ENCODE measurements at places on chromosomes 1 and 21.

GRCh38 chr1:159250638-159251216 is 46.1 kb downstream of the ACKR1 start:
- H3K4me1 ChIP-seq = no peaks in the 10 kb centered on the region
- peak; percentile 9 for DNase-seq
- no peaks in the 10 kb centered on the region for H3K27me3 ChIP-seq
- H3K4me3 ChIP-seq = no peak overlapping the region
- H3K27ac ChIP-seq = no peak overlapping the region
- no peaks in the 10 kb centered on the region for H3K36me3 ChIP-seq

DNA sequence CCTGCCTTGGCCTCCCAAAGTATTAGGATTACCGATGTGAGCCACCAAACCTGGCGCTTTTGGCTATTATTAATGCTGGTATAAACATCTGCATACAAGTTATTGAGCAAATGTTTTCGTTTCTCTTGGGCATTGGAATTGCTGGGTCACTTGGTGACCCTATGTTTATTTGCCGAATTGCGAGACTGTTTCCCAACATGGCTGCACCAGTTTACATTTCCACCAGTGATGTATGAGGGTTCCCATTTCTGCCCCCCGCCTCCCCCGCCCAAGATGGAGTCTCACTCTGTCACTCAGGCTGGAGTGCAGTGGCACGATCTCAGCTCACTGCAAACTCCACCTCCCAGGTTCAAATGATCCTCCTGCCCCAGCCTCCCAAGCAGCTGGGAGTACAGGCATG is 20.9 kb downstream of the SFPQ start:
- no peak overlapping the region for H3K4me3 ChIP-seq
- H3K27me3 ChIP-seq = no peaks in the 10 kb centered on the region
- no peaks in the 10 kb centered on the region for H3K4me1 ChIP-seq
- H3K36me3 ChIP-seq = peaks cover 7% of the 10 kb centered on the region

DNA sequence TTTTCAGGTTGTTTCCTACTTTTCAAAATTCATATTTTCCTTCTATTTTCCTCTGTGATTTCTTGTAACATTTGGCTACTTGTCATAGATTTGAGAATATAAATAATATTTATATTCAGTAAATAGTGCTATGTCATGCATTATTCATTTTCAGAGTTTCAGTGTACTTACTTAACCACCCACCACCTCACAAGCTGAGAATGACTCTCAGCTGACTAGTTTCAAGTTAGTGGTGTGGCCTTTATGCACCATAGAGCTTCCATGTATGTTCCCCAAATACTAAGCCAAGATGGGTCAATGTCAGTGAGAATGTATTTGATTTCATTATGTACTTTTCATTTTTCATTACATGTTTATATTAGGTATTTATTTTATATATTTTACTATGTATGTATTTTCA is 56.9 kb upstream of the RGS1 start:
- no peaks in the 10 kb centered on the region for H3K36me3 ChIP-seq
- DNase-seq = no peak
- H3K27me3 ChIP-seq = no peaks in the 10 kb centered on the region
- H3K27ac ChIP-seq = no peak overlapping the region
- H3K4me1 ChIP-seq = no peaks in the 10 kb centered on the region

- no peak overlapping the region for H3K27ac ChIP-seq
- peaks cover 12% of the 10 kb centered on the region for H3K27me3 ChIP-seq
- no peaks in the 10 kb centered on the region for H3K4me1 ChIP-seq
Measured at GRCh38 chr1:36707221-36707620, 224.5 kb upstream of the CSF3R start.

DNA sequence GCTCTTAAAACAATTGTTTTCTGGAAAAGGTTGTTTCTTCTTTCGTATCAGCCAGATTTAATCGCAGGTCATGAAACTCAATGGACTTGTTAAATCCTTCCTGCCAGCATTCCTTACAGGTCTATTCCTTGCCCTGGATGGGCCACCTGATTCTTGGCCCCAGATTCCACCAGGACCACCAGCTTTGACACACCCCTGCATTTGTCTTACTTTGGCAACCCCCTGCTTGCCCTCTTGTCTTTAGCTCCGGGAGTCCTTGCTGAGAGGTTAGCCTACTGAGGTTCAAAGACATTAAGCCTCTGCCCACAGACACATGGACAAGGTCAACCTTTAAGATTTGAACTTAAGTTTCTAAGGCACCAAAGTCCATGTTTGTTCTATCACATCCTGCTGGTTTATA is 27.1 kb upstream of the DAB1 start:
- no peak for DNase-seq
- H3K27ac ChIP-seq = no peak overlapping the region
- no peaks in the 10 kb centered on the region for H3K4me1 ChIP-seq
- H3K36me3 ChIP-seq = no peaks in the 10 kb centered on the region
- no peaks in the 10 kb centered on the region for H3K27me3 ChIP-seq

GRCh38 chr1:44832056-44832705 is 10.9 kb downstream of the PTCH2 start:
- H3K27me3 ChIP-seq = no peaks in the 10 kb centered on the region
- no peak overlapping the region for H3K4me3 ChIP-seq
- H3K36me3 ChIP-seq = no peaks in the 10 kb centered on the region
- no peak for DNase-seq
- no peak overlapping the region for H3K27ac ChIP-seq

- no peak overlapping the region for H3K4me3 ChIP-seq
- no peak overlapping the region for H3K27ac ChIP-seq
- H3K36me3 ChIP-seq = no peaks in the 10 kb centered on the region
- no peaks in the 10 kb centered on the region for H3K4me1 ChIP-seq
Measured at GRCh38 chr1:201597551-201598230, 58.8 kb downstream of the NAV1 start.

DNA sequence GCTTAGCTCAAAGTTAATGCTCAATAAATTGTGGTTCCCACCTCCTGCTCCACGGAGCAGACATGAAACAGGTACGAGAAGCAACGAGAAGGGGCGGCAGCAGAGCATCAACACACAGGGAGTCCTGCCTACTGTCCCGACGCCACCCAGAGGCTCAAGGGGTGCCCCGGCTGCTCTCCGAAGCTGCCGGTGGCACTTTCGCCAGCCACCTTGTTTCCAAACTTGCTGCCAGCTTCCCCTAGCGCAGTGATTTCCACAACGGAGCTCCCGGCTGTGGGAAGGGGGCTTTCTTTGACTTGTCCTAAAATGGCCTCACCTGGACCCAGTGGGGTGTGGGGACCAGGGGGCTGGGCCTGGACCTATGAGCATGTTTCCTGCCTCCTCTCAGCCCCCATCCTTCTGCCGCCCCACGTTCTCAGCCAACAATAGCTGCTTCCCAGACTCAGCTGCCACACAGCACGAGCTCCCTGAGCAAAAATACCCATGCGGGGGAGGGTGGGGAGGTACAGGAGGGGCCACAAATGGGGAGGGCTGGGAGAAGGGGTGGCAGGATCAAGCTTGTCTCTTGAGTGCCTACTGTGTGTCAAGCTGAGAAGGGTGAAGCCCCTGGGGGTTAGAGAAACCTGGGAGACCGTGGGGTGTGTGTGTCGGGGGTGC is 35.6 kb upstream of the ECE1 start:
- DNase-seq = no peak
- H3K36me3 ChIP-seq = no peaks in the 10 kb centered on the region
- no peaks in the 10 kb centered on the region for H3K27me3 ChIP-seq
- H3K4me3 ChIP-seq = no peak overlapping the region
- H3K4me1 ChIP-seq = peaks cover 50% of the 10 kb centered on the region

DNA sequence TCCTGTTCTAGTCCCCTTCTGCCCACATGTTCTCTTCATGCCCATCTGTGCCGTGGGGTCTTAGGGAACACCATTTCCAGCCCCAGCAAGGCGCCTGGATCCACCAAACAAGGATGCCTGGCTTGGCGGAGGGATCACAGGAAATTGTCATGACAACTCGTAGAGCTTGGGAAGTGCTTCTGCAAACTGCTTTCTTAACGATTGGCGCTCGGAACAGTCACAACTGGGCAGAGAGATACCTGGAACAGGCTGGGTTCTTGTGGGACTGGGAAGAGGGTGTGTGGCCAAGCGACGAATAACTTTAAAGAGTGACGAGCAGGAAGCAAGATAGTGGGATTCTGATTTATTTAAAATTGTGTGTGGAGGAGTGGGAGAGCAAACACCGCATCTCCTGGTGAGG is 329.8 kb downstream of the RPS6KC1 start:
- no peaks in the 10 kb centered on the region for H3K27me3 ChIP-seq
- H3K36me3 ChIP-seq = no peaks in the 10 kb centered on the region
- H3K4me1 ChIP-seq = peaks cover 13% of the 10 kb centered on the region
- DNase-seq = no peak
- no peak overlapping the region for H3K4me3 ChIP-seq

GRCh38 chr1:150065184-150065871 is 2.2 kb upstream of the VPS45 start:
- no peak for DNase-seq
- H3K4me1 ChIP-seq = peaks cover 3% of the 10 kb centered on the region
- H3K4me3 ChIP-seq = no peak overlapping the region
- H3K27me3 ChIP-seq = no peaks in the 10 kb centered on the region
- no peak overlapping the region for H3K27ac ChIP-seq

DNA sequence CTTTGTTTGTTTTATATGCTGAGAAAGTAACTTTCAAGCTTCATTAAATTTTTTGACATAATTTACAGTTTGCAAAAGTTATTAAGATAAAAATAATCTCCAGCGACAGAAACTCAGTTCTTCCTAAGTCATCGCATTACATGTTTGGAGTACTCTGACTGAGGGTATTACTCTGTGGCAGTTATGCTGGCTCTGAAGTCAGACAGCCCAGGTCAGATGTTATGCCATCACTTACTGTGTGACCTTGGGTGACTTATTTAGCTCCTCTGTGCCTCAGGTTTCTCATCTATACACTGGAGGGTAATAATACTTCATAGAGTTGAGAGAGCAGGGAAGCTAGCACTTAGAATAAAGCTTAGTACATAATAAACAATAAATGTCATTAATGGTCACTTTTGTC is 26.4 kb downstream of the PRKAA2 start:
- no peak overlapping the region for H3K27ac ChIP-seq
- H3K4me3 ChIP-seq = no peak overlapping the region
- no peaks in the 10 kb centered on the region for H3K36me3 ChIP-seq

DNA sequence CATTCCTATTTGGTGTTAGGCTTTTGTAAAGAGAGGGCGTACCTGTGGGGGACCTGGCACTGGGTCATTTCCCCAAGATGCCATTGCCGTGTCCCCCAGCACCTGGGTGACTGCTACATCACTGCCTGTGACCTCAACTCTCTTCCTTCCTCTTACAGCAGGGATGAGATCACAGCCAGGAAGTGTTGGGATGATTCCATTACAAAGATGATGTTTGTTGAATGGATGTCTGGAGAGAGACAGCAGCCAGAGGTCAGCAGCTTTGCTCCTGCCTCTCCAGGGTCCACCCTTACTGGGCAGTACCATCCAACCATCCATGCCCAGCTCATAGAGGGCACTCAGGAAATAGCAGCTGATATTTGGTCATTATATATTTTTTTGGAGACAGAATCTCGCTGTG is 35.1 kb downstream of the TMEM51 start:
- DNase-seq = no peak
- H3K4me1 ChIP-seq = no peaks in the 10 kb centered on the region
- no peaks in the 10 kb centered on the region for H3K36me3 ChIP-seq
- H3K27me3 ChIP-seq = no peaks in the 10 kb centered on the region
- H3K27ac ChIP-seq = peak overlapping the region; percentile 79

DNA sequence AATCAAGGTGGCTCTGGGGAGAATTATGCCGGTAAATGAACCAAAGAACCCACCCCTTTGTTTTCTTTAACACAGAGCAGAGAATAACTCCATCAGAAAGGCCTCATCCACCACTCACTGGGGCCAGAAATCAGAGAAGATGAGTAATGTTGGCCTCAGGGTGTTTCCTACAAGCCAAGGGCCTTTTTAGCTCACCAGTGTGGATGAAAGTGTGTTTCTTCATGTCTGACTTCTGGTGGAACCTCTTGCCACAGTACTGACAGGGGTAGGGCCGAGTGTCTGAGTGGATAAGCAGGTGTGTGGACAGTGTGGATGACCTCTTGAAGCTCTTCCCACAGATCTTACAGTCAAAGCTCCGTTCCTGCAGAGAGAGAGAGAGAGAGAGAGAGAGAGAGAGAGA is 8.3 kb downstream of the GFI1 start:
- H3K27ac ChIP-seq = no peak overlapping the region
- peaks cover 49% of the 10 kb centered on the region for H3K27me3 ChIP-seq
- DNase-seq = no peak
- no peaks in the 10 kb centered on the region for H3K36me3 ChIP-seq
- peaks cover 14% of the 10 kb centered on the region for H3K4me1 ChIP-seq
- H3K4me3 ChIP-seq = no peak overlapping the region

DNA sequence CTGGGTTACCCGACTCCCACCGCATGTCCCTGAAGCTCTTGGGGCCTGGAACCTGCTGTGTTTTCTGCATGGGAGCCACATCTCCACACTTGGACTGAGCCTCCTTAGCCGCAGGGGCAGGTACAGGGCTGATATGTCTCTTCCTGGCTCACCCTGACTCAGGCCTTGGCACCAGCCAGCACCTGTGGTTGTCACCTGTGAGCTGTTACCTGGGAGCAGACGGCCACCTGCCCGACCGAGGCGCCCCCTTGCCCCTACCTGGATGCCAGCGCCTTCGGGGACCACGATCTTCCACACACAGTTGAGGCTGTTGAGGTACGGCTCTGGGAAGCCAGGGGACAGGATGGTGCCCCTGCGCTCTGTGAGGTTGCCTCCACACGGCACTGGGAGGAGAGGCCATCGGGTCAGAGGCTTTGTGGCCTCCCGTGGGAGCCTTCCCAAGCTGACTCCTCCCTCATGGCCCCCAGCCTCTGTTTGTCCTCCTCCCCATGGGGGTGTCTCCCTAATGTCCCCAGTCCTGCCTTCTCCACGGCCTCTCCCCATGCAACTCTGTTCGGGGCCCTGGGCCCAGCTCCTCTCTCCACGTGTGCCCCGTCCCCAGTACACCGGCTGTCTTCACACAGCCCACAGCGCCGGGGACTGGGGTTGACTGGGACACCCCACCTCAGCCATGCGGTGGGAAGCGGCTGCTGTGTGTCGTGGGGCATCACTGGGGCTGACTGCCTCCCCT is 152.0 kb downstream of the ZSCAN20 start:
- H3K27me3 ChIP-seq = no peaks in the 10 kb centered on the region
- H3K27ac ChIP-seq = no peak overlapping the region
- H3K4me1 ChIP-seq = no peaks in the 10 kb centered on the region
- no peaks in the 10 kb centered on the region for H3K36me3 ChIP-seq

GRCh38 chr1:116732726-116733125 is 21.5 kb upstream of the CD2 start:
- H3K27me3 ChIP-seq = no peaks in the 10 kb centered on the region
- DNase-seq = no peak
- no peaks in the 10 kb centered on the region for H3K4me1 ChIP-seq

DNA sequence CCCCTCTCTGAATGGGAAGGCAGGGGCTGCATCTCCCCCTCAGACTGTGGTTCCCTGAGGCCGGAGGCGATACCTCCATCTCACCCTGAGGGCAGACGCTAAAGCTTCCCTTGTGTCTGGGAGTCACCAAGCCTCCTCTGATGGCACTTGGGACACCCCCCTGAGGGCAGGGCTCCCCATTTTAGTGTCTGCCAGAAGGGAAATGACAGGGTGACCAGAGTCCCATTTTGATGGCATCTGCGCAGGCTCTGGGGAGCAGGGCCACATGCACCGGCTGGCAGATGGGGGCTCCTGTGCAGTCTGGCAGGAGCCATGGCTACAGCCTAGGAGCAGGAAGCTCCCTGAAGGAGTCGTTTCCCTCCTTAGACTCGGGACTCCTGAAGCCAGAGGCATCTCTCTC is 1.7 kb downstream of the S100A2 start:
- no peak for DNase-seq
- peaks cover 6% of the 10 kb centered on the region for H3K4me1 ChIP-seq
- no peaks in the 10 kb centered on the region for H3K36me3 ChIP-seq
- H3K27ac ChIP-seq = peak overlapping the region; percentile 56

Measured in kidney (tissue), 22 donors.